ENCODE measurements at places on chromosomes 6 and 20. TPM values are rescaled to one million over a fixed set of nuclear protein-coding genes. Genes with fewer than 3 reads are reported as not detected.

- no peak for DNase-seq
These were observed 233.8 kb downstream of the BCKDHB start for GRCh38 chr6:80340280-80340679.

DNA sequence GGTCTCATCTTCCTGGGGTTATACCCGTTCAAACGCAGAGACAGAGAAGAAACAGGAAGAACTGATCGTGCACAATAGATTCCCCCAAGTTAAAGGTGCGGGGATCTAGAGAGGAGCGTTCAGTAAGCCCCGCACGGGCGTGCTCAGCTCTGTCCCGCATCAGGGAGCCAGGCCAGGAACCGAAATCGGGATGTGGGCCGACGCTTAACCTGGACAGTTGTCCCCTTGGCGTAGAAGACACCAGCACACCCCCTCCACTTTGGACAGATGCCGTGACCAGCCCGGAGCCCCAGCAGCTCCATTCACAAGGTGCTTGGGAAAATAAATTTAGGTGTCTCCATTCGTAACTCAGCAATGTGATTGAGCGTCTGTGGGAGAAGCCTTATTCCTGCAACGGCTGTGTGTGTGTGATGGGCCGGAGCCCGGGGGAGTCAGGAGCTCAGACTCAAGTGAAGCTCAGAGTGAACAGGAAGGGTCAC, 24.0 kb upstream of the GATA5 start:
- no peak for DNase-seq

Gene CALHM6
- total RNA-seq, result not detected

DNA sequence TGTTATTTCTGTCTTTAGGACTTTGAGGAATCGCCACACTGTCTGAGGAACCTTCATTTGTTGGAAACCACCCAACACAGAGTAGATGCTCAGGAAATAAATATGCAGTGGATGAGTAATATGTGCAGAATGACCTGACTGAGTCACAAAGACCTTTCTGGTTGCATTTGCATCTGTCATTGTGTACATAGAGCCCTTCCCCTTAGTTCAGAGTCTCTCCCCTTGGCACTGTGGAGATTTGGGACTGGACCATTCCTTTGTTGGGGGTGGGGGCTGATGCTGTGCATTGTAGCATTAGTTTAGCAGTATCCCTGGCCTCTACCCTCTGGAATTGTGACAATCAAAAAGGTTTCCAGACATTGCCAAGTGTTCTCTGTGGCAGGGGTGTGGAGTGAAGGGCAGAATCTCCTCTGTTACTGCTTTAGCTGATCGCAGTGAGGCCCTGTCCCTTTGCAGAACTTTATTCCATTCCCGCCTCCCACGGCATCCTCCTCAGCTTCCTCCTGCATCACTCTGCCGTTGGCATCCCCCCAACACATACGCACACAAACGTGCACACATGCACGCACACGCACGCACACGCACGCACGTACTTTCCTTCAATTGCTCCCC, 64.5 kb downstream of the EYA2 start:
- no peak for DNase-seq

DNA sequence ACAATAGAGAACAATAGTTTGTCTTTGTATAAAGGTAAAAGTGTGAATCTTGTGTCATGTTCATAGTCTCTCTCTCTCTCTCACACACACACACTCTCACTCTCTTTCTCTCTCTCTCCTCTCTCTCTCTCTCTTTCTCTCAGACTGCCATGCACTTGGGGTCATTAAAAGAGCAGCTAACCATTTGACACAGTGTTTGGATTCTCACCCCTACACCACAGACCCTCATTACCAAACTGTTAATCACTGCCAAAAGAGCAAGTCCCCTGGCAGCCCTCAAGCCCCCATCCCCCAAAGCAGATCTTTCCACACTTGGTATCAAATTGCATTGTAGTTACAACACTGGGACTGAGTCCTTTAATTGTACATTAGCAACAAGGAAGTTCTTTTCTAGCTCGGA, 305.8 kb upstream of the RSPO3 start:
- DNase-seq, result peak; percentile 16

Gene BTNL2
- total RNA-seq, result not detected

Gene ADGRF1
- not detected for total RNA-seq

Gene CRISP3
- not detected for total RNA-seq

GRCh38 chr6:11482616-11483015, 54.9 kb upstream of the TMEM170B start:
- no peak for DNase-seq

DNA sequence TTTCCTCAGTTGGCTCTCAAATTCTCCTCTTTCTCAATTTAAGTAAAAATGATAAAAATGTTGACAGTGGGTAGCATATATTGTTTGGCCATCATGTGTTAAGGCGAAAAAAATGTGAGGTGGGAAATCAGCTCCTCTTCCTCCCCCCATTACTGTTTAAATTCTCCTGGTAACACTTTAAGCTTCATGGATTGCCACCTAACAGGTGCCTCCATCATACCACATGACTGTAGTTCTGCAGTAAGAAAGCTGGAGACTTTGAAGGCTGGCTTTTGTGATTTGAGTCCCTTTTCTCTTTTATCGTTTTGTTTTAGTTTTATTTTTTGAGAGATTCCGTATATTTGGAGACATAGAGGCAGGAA, 1.2 kb downstream of the ZFAND3 start:
- no peak for DNase-seq

DNA sequence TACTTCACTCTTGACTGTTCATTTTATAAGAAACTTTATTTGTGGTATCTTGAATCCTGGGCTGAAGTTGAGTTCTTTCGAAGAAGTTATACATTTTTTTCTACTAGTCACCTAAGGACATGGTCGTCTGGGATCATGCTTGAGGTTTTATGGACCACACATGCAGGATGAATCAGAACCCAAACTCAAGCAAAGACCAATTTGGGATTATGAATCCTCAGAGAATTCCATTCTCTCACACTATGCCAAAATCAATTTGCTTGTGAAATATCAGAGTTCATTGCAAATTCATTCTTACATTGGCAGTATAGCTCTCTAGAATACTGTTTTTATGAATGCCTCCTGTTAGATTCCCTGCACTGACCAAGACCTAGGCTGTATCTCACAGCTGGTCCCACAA, 114.3 kb upstream of the HDAC2 start:
- no peak for DNase-seq

DNA sequence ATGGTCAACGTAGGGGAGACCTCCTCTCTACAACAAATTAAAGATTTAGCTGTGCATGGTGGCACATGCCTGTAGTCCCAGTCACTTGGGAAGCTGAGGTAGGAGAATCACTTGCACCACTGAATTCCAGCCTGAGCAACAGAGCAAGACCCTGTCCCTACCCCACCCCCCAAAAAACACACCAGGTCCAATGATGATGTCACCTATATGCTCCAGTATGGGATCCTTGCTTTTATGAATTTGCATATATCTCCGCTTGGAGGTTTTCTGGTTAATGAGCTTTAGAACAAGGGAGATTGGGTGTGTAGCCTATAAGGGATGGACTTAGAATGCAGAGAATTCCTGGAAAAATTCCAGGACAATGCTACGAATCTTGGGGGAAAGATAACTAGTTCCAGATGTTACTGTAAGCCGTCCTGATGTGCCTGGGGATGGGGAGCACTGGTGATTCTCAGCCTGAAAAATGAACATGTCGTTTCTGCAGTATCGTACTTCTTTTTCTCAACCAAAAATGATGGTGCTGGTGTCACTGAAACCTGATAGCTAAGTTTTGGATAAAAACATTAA, 61.1 kb downstream of the ZBTB2 start:
- DNase-seq, result no peak

DNA sequence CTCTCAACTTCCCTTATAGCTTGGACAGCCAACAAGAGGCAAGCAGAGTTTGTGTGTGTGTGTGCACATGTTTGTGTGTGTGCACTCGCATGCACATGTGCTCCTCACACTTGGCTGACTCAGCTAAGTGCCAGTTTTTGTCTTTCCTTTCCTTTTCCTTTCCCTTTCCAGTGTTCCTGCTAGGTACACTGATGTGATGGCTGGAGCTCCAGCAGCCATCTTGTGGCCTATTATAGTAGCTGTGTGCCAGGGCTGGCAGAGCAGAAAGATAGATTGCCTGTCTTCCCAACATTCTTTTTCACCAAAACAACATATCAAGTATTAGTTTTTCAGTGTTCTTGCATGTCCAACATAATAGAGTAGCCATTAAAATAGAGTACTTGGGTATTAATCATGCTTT, 79.5 kb downstream of the AK9 start:
- no peak for DNase-seq

GRCh38 chr6:89787660-89788328, 31.8 kb downstream of the MDN1 start:
- DNase-seq, result no peak

- DNase-seq, result peak; percentile 71
These were observed 8.6 kb downstream of the AARS2 start for GRCh38 chr6:44304282-44305199.
